ENCODE measurements at places on chromosomes 11 and 22.

- no peak for DNase-seq
Measured at GRCh38 chr11:45660729-45661438, 4.5 kb downstream of the CHST1 start.

GRCh38 chr11:111933872-111934271 lies 3.3 kb upstream of the DIXDC1 start:
- DNase-seq = no peak

- peak; percentile 40 for DNase-seq
Measured at GRCh38 chr11:118410055-118410745, 8.8 kb downstream of the ATP5MG start.

- DNase-seq = no peak
Measured at GRCh38 chr11:32432565-32432964, 2.8 kb downstream of the WT1 start.

DNA sequence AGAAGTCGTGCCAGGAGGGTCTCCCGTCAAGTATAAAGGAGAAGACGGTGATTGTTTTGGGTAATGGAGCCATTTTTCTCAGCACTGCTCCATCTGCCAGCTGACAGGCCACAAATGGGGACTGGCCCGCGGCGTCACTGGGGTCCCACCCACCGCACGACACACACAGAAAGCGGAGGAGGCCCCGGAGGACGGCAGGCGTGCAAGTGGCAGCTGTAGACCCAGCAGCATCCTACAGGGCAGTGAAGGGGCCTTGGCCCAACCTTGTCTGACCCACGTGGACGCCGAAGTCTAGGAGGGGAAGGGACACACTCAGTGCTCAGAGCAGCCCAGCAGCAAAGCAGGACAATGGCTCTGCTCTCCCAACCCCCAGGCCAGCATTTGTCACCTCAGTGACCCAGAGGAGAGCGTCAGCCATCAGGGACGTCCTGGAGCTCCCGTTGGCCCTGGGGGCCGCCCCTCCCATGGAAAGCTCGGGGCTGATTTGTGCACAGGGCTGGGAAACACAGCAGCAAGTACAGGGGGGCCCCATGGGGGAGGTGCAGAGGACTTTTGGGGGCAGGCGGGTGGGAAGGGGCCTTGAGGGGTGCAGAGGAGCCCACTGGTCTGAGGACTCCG lies 644.4 kb downstream of the BRD1 start:
- no peak for DNase-seq

DNA sequence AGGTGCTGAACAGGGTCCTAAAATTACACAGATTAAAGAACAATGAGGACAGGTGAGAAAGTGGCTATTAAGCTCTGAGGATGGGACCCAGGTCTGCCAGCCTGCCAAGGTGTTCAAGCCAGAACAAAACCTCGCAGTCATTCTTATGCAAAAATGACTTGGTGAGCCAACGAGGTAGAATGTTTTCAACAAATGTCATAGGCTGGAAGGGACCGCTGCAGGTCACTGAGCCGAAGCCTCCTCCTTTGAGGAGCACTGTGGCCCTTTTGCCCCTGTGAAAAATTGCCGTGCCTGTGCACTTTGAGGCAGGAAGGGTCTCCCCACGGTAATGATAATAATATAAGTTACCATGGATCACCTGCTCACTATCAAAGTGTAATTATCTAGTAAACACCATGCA lies 216.2 kb downstream of the DSCAML1 start:
- DNase-seq = peak; percentile 45

GRCh38 chr11:8794126-8794525 lies 111.5 kb downstream of the RPL27A start:
- DNase-seq = no peak

- no peak for DNase-seq
Measured at GRCh38 chr22:45869340-45869847, 107.6 kb downstream of the WNT7B start.

- no peak for DNase-seq
Measured at GRCh38 chr11:76781046-76781801, 1.9 kb upstream of the TSKU start.

DNA sequence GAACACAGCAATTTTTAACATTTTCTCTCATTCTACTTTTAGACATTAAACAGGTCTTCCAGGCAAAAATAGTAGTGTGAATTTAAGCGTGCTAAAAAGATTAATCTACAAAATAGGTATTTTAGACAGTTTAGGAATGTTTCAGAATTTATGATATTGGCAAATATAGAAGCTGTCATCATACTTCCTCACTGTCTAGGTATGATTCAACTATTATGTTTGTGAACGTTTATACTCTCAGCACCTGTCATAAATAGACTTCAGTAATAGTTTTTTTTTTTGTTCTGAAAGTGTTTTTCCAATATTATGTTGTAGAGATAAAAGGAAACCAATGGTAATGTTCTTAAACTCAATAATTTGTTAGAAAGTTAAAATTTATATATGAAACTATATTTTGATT lies 103.0 kb downstream of the ARHGAP42 start:
- no peak for DNase-seq

DNA sequence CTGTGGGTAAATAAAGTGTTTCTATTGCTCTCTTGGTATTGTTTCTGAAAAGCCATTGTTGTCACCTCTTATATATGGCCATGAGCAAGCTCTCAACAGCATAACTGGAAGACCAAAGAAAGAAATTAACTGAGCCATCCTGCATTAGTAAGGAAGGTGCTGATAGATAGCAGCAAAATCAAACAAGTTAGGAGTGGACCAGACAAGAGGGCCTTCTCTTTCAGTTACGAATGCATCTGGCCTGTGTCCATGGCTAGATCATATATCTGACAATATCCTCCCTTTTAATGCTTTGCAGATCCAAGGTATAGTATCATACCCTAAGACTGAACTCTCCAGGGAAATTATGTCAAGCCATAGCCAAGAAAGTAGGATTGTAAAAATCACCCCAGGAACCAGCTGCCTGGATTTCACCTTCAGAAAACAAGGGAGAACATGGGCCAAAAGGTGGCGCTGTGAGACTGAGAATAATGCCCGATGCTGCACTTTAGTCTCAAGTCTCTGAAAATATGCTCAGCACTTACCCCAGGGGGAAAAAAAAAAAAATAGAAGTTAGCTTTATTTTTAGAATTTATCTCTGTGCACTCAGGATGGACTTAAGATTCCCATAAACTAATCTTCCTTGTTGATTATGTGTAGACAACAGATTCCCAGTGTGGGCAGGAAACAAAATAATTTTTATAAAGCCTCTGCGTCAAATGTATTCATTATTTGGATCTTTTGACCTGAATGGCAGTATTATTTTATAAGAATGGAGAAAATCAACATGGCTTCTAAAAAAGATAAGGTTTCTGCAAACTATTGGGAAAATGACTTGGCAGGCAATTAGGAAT lies 415.1 kb downstream of the ETS1 start:
- peak; percentile 73 for DNase-seq

GRCh38 chr11:32905028-32905667 lies 12.5 kb downstream of the QSER1 start:
- DNase-seq = no peak

GRCh38 chr11:8757533-8757932 lies 74.9 kb downstream of the RPL27A start:
- no peak for DNase-seq

GRCh38 chr11:21489416-21490115 lies 703.3 kb upstream of the ANO5 start:
- DNase-seq = no peak

GRCh38 chr11:71311176-71311925 lies 59.0 kb upstream of the SHANK2 start:
- DNase-seq = no peak

GRCh38 chr11:102194257-102194656 lies 84.0 kb downstream of the YAP1 start:
- DNase-seq = no peak

GRCh38 chr22:49271831-49272230 lies 555.8 kb downstream of the BRD1 start:
- no peak for DNase-seq

DNA sequence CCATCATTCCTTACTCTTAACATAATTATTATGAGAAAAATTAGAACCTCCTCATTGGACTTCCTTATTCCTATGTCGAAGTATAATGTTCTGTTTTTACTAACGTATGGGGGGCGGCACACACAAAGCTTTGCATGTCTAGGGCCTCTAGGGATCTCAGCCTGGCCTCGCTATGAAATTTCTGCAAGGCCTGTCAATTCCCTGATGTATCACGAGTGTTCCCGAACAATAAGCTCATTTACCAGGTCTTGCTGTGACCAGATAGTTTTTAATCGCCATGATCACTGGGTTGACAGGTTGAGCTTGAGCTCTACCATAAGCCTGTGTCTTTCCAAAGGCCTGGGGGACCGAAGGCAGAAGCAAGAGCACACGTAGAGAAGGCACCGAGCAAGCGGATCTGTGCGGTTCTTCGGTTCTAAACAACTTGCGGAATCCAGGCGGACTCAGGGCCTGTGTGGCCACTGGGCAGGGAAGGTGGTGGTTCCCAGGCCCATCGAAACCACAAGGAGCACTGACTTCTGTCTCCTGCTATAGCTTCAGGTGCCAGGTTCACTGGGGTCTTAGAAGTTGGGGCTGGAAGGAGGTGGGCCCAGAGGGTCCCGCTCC lies 10.4 kb upstream of the FXYD2 start:
- DNase-seq = no peak

- peak; percentile 88 for DNase-seq
Measured at GRCh38 chr11:102453302-102453695, 734 bp upstream of the TMEM123 start.

DNA sequence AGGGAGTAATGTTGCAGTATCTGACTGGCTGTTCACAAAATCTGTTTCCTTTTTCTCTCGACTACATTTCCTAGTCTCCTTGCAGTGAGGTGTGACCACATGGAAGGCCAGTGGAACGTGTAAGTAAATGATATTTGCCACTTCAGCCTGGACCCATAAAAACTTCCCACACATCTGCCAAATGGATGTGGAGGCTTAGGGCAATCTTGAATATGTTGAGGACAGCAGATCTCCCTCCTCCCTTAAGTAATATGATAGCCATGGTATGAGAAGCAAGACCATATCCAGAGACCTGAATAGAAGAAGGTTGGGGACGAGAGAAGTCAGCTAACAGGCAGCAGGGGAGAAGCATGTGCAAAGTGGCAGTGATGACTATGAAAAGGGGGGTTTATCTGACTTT lies 33.0 kb upstream of the C11orf87 start:
- peak; percentile 55 for DNase-seq

DNA sequence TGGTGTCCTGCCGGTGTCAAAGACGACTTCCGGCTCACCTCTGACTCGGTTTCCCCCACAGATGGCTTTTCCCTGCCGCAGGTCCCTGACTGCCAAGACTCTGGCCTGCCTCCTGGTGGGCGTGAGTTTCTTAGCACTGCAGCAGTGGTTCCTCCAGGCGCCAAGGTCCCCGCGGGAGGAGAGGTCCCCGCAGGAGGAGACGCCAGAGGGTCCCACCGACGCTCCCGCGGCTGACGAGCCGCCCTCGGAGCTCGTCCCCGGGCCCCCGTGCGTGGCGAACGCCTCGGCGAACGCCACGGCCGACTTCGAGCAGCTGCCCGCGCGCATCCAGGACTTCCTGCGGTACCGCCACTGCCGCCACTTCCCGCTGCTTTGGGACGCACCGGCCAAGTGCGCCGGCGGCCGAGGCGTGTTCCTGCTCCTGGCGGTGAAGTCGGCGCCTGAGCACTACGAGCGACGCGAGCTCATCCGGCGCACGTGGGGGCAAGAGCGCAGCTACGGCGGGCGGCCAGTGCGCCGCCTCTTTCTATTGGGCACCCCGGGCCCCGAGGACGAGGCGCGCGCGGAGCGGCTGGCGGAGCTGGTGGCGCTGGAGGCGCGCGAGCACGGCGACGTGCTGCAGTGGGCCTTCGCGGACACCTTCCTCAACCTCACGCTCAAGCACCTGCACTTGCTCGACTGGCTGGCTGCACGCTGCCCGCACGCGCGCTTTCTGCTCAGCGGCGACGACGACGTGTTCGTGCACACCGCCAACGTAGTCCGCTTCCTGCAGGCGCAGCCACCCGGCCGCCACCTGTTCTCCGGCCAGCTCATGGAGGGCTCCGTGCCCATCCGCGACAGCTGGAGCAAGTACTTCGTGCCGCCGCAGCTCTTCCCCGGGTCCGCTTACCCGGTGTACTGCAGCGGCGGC lies 5.5 kb downstream of the B3GNT6 start:
- DNase-seq = no peak

- no peak for DNase-seq
Measured at GRCh38 chr11:78449866-78450265, 32.2 kb upstream of the GAB2 start.

DNA sequence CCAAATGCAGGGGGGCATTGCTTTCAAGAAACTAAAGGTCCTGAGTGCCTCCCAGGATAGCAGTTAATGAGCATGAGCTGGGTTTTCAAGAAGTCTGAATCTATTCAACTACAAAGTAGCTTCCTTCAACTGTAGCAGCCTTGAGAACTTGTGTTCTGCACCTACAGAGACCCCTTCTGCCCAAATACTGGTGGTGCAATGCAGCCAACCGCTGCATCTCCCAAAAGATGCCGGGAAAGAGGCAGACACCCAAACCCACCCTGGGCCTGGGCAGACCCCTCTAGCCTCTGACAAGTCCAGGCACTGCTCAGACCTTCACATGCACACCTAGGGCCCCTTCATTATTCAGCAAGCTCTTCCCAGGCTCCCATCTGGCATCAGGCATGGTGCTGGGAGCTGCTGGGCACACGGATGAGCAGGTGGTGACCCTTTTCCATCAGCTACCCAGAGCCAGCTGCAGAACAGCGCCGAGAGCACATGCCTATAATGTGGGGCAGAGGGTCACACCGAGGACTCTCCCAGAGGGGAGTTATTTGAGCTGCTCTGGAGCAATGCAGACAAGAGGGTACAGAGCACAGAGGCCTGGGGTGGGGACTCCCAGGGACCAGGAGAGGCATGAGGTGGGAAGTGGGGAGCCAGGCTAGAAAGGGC lies 44.9 kb upstream of the ETS1 start:
- no peak for DNase-seq

- DNase-seq = no peak
Measured at GRCh38 chr11:70873736-70874412, 378.5 kb downstream of the SHANK2 start.

GRCh38 chr11:62705413-62705812 lies 1.8 kb downstream of the BSCL2 start:
- peak; percentile 16 for DNase-seq

- DNase-seq = no peak
Measured at GRCh38 chr11:35629511-35629910, 11.3 kb downstream of the FJX1 start.

DNA sequence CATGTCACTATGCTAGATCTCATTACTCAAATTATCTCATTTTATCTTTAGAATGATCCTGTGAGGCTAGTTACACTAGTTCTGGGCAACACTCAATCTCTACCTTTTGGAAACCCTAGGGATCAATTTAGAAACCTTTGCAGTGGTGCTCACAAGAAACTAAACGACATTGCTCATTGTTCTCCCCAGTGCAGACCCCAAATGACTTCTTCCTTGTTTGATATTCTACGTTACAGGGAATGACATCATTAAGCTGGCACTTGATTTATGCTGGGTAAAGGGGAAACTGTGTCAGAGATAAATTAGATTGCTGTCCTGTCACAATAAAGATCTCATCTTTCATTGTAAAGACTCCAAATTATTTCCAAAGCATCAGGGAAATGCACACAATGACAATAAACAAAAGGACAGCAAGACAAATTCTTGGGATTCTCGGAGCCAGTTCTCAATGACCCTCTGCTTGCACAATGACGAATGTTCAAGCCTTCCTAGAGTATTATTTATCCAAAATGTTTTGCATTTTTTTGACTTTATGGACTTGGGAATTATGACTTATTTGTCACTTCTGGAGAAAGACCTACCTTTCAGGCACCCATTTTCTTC lies 1121.8 kb upstream of the TENM4 start:
- DNase-seq = no peak

- no peak for DNase-seq
Measured at GRCh38 chr11:64094463-64095260, 58.9 kb downstream of the FLRT1 start.

- DNase-seq = no peak
Measured at GRCh38 chr11:120969993-120970392, 53.9 kb upstream of the TBCEL start.

GRCh38 chr22:47457021-47457420 lies 694.6 kb downstream of the TBC1D22A start:
- no peak for DNase-seq

Measured in NCI-H1417 (cell line).